ENCODE measurements at places on chromosomes 1 and 21. TPM values are rescaled to one million over a fixed set of nuclear protein-coding genes. Genes with fewer than 3 reads are reported as not detected.

DNA sequence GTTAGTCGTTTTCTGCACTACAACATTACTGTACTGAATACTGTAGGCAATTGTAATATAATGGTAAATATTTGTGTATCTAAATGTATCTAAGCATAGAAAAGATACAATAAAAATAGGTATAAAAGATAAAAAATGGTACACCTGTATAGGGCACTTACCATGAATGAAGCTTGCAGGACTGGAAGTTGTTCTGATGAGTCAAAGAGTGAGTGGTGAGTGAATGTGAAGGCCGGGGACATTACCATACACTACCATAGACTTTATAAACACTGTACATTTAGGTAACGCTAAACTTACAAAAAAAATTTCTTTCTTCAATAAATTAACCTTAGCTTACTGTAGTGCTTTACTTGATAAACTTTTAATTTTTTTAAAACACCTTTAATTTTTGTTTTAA is 13.5 kb downstream of the OSBPL9 start:
- H3K27me3 ChIP-seq = no peaks in the 10 kb centered on the region
- H3K27ac ChIP-seq = no peak overlapping the region
- H3K4me3 ChIP-seq = no peak overlapping the region
- H3K36me3 ChIP-seq = no peaks in the 10 kb centered on the region
- DNase-seq = no peak

GRCh38 chr1:6634371-6635052 is 9.8 kb downstream of the THAP3 start:
- H3K27me3 ChIP-seq = no peaks in the 10 kb centered on the region
- H3K4me1 ChIP-seq = no peaks in the 10 kb centered on the region
- H3K36me3 ChIP-seq = peaks cover 77% of the 10 kb centered on the region
- H3K27ac ChIP-seq = no peak overlapping the region
- peak; percentile 58 for DNase-seq
- H3K4me3 ChIP-seq = no peak overlapping the region

The MANEAL gene
- total RNA-seq = 0.53 TPM

The CDC42BPA gene
- total RNA-seq = 3.0 TPM

- peaks cover 7% of the 10 kb centered on the region for H3K4me1 ChIP-seq
- H3K36me3 ChIP-seq = peaks cover 24% of the 10 kb centered on the region
- no peak overlapping the region for H3K4me3 ChIP-seq
Observed at GRCh38 chr1:11053758-11054137, 6.1 kb downstream of the SRM start.

The ELF3 gene
- 2.7 TPM for total RNA-seq

DNA sequence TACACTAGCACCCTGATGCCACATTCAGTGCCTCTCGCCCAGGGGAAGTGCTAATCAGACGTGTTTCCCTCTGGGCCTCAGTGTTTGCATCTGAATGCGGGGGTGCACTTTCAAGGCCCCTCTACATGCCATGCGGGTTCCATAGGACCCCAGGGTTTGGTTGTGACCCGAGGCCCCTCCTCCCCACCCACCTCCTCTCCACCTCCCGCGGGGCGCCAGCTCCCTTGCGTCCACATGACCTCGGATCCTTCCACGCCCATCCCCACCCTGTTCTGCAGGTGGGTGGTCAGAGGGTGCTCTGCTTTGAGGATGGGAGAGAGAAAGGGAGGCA is 5.1 kb upstream of the RUNX3 start:
- peaks cover 40% of the 10 kb centered on the region for H3K4me1 ChIP-seq
- no peak for DNase-seq
- H3K27me3 ChIP-seq = no peaks in the 10 kb centered on the region

- H3K4me1 ChIP-seq = peaks cover 7% of the 10 kb centered on the region
- no peak overlapping the region for H3K4me3 ChIP-seq
- H3K36me3 ChIP-seq = peaks cover 22% of the 10 kb centered on the region
Observed at GRCh38 chr21:43983390-43983789, 28.7 kb upstream of the TRAPPC10 start.

The PLXNA2 gene
- 0.75 TPM for total RNA-seq

DNA sequence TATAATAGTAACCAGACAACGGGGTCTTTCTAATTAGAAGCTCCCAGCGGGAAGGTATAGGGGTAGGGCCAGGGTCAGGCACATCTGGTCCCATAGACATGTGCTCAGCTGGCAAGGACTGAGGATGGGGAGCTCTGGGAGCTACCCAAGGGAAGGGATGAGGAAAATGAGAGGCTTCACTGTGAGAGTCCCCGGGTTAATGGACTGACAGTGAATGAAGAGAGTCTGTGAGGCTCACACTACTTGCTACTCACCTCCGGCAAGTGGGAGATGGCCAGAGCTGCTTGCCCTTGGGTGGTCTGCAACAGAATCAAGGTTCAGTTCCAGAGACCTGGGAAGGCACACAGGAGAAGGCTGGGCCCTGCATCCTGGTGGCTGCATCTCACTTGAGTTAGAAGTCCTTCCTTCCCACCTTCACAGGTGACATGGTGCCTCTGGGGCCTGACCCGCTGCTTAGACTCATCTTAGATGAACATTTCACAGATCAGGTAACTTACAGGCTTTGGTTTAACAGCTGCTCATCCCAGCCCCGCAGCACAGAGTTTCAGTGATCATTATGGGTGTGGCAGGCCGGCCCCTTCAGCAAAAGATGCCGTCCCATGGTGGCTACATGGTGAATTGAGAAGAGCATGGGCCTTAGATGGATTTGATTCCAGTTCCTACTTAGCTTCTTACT is 31.7 kb downstream of the EIF2D start:
- no peak for DNase-seq
- H3K27ac ChIP-seq = peak overlapping the region; percentile 93
- peaks cover 63% of the 10 kb centered on the region for H3K36me3 ChIP-seq
- H3K27me3 ChIP-seq = no peaks in the 10 kb centered on the region

- H3K27ac ChIP-seq = no peak overlapping the region
- no peaks in the 10 kb centered on the region for H3K27me3 ChIP-seq
- H3K4me3 ChIP-seq = no peak overlapping the region
Observed at GRCh38 chr21:39452207-39452969, 618 bp downstream of the SH3BGR start.

GRCh38 chr1:186633116-186633515 is 47.1 kb downstream of the PTGS2 start:
- no peak for DNase-seq
- no peaks in the 10 kb centered on the region for H3K36me3 ChIP-seq
- no peaks in the 10 kb centered on the region for H3K27me3 ChIP-seq
- H3K4me3 ChIP-seq = no peak overlapping the region

DNA sequence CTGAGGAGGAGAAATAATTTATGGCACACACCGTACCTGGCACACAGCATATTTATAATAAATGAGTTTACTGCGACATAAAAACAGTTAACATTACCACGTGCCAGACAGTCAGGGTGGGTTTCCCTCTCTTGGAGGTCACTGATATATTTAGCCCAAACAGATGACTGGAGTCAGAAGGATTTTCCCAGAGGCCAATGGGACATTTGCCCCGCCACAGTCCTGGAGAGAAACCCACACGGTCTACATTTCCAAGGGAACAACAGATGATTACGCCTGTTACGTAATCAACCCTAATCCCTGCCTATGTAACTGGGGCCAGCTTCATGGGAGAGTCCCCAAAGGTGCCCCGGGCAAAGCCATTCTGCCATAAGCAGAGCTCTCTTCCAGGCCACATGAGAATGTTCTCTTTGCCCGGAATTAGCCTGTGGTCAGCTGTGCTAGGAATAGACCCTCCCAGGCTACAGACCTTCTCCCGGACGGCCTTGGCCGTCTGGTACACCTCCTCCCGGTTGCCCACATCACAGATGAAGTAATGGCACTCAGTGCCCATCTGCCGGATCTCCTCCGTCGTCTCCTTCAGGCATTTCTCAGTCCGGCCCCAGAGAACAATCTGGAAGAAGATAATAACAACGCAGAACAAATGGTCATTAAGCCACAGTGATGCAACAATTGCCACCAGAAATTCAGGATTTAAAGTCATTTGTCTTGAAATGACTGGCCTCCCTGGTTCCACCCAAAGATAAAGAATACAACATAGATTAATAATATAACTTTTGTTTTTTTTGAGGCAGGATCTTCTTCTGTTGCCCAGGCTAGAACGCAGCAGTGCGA is 37.7 kb downstream of the DHRS3 start:
- H3K36me3 ChIP-seq = peaks cover 34% of the 10 kb centered on the region
- no peak for DNase-seq
- H3K27ac ChIP-seq = no peak overlapping the region
- no peaks in the 10 kb centered on the region for H3K4me1 ChIP-seq

The CSF3R gene
- 3.7 TPM for total RNA-seq

DNA sequence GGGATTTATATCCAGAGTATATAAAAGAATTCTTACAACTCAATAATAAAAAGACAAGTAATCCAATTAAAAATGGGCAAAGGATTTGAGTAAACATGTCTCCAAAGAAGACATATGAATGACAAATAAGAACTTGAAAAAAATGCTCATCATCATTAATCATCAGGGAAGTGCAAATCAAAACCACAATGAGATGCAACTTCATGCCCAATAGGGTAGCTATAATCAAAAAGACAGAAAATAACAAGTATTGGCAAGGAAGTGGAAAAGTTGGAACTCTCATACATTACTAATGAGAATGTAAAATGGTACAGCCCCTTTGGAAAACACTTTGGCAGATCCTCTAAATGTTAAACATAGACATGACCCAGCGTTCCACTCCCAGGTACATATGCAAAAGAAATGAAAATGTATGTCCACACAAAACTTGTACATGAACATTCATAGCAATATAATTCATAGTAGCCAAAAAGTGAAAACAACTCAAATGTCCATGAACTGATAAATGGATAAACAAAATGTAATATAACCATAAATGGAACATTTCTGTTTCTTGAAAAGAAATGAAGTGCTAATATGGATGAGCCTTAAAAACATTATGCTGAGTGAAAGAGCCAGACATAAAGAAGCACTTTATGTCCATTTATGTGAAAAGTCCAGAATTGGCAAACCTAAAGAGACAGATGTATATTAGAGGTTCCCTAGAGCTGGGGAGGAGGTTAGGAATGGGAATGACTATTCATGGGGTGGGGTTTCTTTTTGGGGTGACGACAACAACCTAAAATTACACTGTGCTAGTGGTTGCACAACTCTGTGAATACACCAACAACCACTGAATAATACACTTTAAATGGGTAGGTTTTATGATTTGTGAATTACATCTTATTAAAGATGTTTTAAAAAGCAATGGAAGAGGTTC is 259.7 kb downstream of the RHOU start:
- peaks cover 7% of the 10 kb centered on the region for H3K4me1 ChIP-seq
- no peaks in the 10 kb centered on the region for H3K36me3 ChIP-seq
- no peak overlapping the region for H3K4me3 ChIP-seq
- H3K27ac ChIP-seq = no peak overlapping the region

- no peaks in the 10 kb centered on the region for H3K36me3 ChIP-seq
- H3K4me1 ChIP-seq = no peaks in the 10 kb centered on the region
- no peaks in the 10 kb centered on the region for H3K27me3 ChIP-seq
- DNase-seq = no peak
Observed at GRCh38 chr1:209107535-209107934, 476.0 kb upstream of the CAMK1G start.

The OR2L13 gene
- total RNA-seq = not detected

- H3K27ac ChIP-seq = no peak overlapping the region
- no peaks in the 10 kb centered on the region for H3K36me3 ChIP-seq
- DNase-seq = no peak
- H3K4me3 ChIP-seq = no peak overlapping the region
- H3K4me1 ChIP-seq = no peaks in the 10 kb centered on the region
Observed at GRCh38 chr1:4562321-4562720, 92.1 kb upstream of the AJAP1 start.

GRCh38 chr1:47793563-47793962 is 203.6 kb downstream of the TRABD2B start:
- no peak overlapping the region for H3K27ac ChIP-seq
- no peak for DNase-seq
- H3K4me1 ChIP-seq = no peaks in the 10 kb centered on the region
- H3K36me3 ChIP-seq = no peaks in the 10 kb centered on the region
- H3K27me3 ChIP-seq = no peaks in the 10 kb centered on the region

DNA sequence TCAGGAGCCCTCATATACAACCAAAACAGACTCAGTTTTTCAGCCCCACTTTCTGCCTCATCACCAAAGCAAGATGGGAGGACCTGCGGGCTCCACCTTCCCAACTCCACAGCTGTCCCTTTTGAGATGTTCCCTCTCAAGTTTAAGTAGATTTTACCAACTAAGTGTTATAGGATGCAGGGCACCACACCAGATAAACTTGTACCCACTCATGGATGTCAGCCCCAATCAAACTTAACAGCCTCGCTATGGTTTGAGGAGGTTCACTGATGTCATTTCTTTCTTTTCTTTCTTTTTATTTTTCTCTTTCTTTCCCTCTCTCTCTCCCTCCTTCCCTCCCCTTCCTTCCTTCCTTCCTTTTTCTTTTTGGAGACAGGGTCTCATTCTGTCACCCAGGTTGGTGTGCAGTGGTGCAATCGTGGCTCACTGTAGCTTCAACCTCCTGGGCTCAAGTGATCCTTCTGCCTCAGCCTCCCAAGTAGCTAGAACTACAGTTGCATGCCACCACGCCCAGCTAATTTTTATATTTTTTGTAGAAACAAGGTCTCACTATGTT is 13.4 kb downstream of the CD58 start:
- H3K36me3 ChIP-seq = no peaks in the 10 kb centered on the region
- no peak overlapping the region for H3K27ac ChIP-seq
- peaks cover 48% of the 10 kb centered on the region for H3K4me1 ChIP-seq
- no peak overlapping the region for H3K4me3 ChIP-seq
- DNase-seq = no peak
- H3K27me3 ChIP-seq = no peaks in the 10 kb centered on the region

DNA sequence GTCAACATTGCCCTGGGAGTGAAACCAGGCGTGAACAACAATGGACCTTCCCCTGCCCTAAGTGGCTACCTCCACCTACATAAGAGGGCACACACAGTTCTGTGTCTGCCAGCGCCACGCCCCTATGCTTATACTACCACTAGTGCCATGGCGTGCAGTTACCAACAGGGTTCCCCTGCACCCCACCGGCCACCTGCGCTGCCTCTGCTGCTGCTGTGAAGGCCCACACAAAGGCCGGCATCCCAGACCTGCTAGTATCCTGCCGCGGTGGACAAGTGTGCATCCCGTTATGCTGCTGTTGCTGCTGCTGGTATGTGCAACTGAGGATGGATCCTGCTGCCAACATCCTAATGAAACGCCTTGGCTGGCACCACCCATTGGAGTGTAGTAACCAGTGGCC is 75.7 kb downstream of the INTS7 start:
- no peak overlapping the region for H3K4me3 ChIP-seq
- no peak for DNase-seq
- no peak overlapping the region for H3K27ac ChIP-seq
- no peaks in the 10 kb centered on the region for H3K27me3 ChIP-seq
- no peaks in the 10 kb centered on the region for H3K4me1 ChIP-seq

The PTPN14 gene
- 0.03 TPM for total RNA-seq

Measured in CD4-positive, alpha-beta T cell (primary cell).